NCI-H526 (cell line): ENCODE measurements at places on chromosomes 12 and 14.

GRCh38 chr12:117168976-117169375 lies 21.3 kb downstream of the FBXO21 start:
- DNase-seq = no peak

DNA sequence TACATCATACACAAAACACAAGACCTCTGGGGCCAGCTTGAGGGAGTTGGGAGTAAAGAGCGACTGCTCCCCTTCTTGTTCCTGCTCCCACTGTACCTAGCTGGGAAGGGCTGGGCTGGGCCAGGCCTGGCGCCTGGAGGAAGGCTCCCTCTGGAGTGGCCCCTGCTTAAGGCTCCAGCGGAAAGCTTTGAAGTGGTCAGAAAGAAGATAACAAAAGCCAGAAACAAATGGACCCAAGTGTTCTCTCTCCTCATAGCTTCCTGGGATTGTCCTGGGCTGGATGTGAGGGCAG lies 25.3 kb downstream of the PRPF40B start:
- no peak for DNase-seq

GRCh38 chr12:14612898-14613445 lies 45.3 kb upstream of the PLBD1 start:
- DNase-seq = peak; percentile 7

DNA sequence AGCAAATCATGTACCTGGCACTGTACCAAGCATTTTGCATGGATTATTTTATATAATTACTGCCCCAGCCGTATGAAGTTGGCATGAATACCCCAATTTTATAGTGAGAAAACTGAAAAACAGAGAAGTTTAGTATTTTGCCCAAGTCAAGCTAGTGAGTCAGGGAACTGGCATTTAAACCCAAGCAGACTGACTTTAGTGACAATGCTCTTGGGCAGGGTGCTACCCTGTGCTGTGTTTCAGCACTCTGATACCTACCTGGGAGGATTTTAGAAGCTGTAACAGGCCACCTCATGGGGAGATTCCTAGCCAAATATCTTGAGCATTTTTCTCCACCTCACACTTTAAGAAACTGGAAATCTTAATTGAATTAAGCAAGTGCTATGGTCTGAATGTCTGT lies 98.1 kb upstream of the MAX start:
- no peak for DNase-seq

DNA sequence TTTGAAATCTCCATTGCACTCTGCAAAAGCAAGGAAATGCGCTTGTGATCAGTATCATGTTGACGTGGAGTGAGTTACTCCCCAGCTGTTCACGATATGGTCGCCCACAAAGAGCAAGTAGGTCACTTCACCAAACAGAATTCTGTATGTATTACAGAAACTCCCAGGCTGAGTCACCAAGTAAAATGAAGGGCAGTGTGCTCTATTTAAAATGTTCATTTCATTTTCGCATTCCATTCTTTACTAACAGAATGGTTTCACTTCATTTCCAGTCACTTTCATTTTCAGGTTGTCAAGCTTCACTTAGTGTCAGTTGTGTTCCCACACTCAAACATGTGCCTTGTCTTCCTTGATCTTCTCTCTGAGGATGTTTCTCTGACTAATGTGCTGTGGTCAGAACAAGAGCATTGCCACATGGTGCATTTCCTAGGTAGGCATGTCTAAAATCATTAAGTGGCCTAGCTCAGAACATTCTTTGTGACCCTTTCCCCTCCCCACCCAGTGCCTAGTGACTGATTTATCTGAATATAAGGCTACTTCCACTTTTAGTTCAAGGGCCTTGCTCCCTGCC lies 391.2 kb downstream of the RAD51B start:
- no peak for DNase-seq

GRCh38 chr12:112115259-112116045 lies 6.9 kb upstream of the NAA25 start:
- DNase-seq = peak; percentile 30

GRCh38 chr12:77062846-77063461 lies 2.4 kb downstream of the E2F7 start:
- no peak for DNase-seq
